Stimulated activated CD8-positive, alpha-beta memory T cell treated with anti-CD3 and anti-CD28 coated beads, Interleukin-15, amount 100 ng/mL, for 4 hours (primary cell): ENCODE measurements at places on chromosomes 4 and X.

DNA sequence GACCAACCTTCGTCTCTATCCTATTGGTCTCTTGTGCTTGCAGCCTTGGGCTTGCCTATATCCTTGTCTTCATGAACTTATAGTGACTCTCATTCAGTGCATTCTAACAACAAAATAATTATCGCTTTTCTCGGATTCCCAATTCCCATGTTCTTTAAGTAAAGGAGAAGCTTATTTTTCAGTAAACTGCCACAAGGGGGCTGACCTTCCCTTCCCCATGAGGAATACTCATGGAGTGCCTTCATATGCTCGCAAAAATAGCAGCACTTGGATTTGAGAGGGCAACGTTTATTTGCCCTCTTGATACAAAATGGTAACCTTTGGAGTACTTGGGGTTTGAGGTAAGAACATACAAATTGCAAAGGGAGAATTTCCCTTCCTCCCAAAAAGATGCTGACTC is 183.2 kb upstream of the TENT5D start:
- no peak for DNase-seq

GRCh38 chrX:21383546-21383945 is 9.3 kb downstream of the CNKSR2 start:
- no peak for DNase-seq

- DNase-seq: no peak
These were observed 105.8 kb upstream of the WDR44 start for GRCh38 chrX:118239913-118240698.

GRCh38 chrX:97494756-97495372 is 611.2 kb downstream of the RPA4 start:
- DNase-seq: no peak

DNA sequence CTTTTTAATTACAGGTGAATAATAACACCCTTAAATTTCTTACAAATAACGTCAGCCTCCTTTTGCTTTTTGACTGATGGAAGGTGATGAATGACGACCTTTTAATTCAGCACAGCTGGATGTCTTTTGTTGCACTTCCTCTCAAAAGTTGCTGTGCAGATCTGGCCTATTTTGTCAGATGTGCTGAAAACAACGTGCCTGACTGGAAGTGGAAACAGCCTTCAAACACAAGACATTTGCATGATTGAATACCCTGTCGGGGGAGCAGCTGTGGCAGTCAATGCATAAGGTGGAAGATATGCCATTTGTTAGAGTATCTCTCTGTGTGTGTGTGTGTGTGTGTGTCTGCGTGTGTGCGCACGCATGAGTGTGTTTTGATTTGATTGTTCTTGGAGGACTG is 579.7 kb downstream of the SPRY1 start:
- DNase-seq: no peak

- no peak for DNase-seq
These were observed 916 bp upstream of the POU4F2 start for GRCh38 chr4:146637621-146638332.

- DNase-seq: no peak
These were observed 31.2 kb upstream of the GYPA start for GRCh38 chr4:144171697-144172096.

DNA sequence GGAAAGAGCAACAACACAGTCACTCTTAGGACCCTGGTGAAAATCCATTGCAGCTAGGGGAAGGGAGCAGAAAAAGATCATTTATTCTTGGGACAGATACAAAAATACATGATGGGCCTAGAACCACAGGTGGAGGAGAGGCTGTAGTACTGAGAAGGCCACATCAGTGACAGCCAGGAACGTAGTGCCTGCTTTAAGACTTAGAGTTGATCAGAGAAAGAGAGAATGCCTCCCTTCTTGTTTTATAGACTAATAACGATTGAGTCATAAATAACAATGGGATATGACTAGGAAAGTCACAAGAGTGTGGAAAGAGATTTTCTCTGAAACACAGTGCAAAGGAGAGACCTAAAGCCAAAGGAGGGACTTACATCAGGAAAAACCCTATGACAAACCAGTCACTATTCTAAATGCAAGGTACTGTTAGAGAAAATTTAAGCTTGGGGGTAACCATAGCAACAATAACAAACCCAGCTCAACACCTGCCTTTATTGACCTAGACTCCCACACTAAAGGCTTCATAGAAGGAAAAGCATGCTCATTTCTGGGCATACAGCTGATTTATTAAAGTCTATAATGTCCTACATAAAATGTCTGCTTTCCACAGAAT is 1015.0 kb upstream of the GRID2 start:
- DNase-seq: no peak

DNA sequence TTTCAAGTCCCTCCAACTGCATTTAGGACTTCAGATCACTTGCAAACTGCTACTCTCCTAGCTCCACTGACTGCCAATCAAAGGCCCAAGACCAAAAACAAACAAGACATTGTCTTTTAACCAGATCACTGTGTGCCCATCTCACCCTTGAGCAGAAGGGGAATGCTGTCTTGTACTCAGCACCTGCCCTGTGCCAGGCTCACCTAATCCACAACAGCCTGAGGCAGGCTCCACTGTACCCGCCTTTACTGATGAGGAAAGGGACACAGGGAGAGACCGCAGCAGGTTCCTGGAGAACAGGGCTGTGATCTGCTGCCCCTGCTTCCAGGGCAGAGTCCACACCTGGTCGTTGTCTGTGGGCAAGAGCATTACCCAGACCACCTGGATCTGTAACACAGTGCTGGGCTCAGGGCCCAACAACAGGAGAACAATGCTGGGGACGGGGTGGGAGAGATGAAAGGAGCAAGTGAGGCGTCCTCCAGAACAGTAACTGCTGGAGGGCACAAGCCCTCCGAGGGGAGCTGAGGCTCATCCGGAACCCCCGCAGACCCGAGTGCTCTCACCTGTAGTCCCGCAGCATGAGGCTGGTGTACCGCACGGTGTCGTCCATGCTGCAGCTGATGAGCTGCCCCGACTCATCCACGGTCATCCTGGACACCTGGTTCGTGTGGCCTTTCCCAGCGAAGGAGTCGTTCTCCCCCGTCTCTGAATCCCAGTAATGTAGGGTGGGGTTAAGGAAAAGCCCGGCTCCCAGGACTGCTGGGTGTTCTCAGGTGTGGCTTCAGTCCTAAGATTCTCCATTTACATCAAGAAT is 33.9 kb downstream of the WDR1 start:
- no peak for DNase-seq

DNA sequence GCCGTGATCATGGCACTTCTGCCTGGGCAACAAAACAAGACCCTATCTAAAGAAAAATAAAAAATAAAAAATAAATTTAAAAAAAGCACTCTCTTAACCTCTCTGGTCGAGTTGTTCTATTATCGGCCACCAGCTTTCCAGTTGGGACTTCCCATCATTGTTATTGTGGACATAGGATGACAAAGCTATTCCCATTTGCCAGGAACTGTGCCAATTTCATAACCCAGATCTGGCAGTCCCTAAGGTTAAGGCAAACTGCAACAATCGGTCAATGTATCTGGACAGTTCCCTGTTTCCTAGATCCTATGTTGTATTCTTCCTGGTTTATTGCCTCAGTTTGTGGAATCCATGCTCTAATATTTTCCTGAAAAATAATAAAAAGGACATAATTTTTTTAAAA is 17.8 kb upstream of the ANXA5 start:
- DNase-seq: no peak

- no peak for DNase-seq
These were observed 67.6 kb upstream of the GYPA start for GRCh38 chr4:144208074-144208473.

DNA sequence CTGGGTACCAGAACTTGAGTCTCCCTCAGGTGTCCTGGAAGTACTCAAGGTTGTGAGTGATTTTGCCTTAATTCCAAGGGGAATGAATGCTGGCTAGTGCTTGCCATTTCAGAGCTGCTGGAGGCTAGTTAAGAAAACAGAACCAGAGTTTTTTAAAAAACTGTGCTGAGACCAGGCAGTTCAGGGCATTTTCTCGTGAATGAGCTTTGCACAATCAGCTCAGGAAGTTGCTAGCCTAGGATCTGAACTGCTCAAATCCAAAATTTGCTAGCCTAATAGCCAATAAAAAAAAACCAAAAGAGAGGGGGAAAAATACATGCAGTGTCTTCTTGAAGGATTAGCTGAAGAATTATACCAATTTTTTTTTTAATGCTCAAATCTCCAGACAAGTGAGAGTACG is 292.7 kb downstream of the FBXW7 start:
- DNase-seq: no peak

DNA sequence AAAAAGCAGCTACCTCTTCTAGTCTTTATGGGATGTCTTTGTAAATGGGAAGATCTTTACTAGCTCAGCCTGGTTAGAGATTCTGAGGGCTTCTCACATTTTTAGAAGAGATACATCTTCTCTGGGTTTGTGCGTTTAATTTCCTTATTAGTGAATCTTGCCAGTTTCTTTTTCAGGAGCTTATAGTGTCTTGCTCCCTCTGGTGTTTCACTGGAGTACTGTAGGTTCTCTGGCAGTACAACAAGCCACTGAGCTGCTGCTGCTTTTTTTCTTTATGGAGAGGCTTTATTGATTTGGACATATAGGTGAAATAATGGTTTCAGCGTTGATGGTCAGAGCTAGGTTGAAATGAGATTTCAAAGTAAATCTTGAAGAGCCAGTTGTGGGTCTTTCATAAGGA is 82.9 kb downstream of the LAS1L start:
- no peak for DNase-seq

GRCh38 chrX:139203651-139204570 is 326.6 kb upstream of the F9 start:
- no peak for DNase-seq

- DNase-seq: no peak
These were observed 50.8 kb downstream of the CBLL2 start for GRCh38 chrX:22323541-22323940.

- DNase-seq: no peak
These were observed 5.2 kb upstream of the ACTRT1 start for GRCh38 chrX:128057421-128057820.

GRCh38 chrX:13937370-13938050 is 92.2 kb downstream of the GEMIN8 start:
- no peak for DNase-seq

GRCh38 chrX:78957049-78957767 is 12.0 kb downstream of the P2RY10 start:
- DNase-seq: no peak

GRCh38 chrX:16678689-16679088 is 28.7 kb downstream of the S100G start:
- no peak for DNase-seq

GRCh38 chrX:118565853-118566252 is 70.2 kb downstream of the DOCK11 start:
- DNase-seq: no peak

DNA sequence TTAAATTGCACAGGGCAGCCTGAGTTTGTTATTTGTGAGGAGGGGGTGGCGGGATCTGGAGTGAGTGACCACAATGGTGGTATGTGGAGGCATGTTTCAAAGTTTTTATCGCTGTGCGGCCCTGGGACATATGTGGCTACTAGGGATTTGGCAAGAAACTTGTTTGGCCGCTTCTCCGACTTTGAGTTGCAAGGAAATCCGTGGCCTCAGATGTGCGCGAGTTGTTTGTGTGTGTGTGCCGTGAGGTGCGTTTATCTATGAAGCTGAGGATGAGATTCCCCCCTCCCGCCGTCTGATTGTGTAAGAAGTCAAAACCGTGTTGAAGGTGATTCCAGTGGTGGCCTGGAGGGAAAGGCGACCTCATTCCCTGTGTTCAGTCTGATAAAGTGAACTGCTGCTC is 1.4 kb downstream of the JADE3 start:
- DNase-seq: no peak

GRCh38 chr4:7275490-7276154 is 83.3 kb downstream of the SORCS2 start:
- no peak for DNase-seq

- no peak for DNase-seq
These were observed 547.0 kb upstream of the POU3F4 start for GRCh38 chrX:82961129-82961528.

GRCh38 chrX:9935436-9935835 is 31.7 kb upstream of the CLDN34 start:
- no peak for DNase-seq

DNA sequence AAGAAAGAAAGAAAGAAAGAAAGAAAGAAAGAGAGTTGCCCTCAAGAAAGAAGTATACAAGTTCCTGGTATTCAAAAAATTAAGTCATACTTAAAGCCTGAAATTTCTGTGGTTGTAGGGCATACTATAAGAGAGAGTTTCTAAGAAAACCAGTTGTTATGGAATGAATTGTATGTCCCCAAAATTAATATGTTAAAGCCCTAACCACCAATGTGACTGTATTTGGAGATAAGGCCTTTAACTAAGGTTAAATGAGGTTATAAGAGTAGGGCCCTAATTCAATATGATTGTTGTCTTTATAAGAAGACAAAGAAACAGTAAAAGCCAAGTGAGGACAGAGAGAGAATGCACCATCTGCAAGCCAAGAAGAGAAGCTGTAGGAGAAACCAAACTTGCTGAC is 521.1 kb downstream of the CCSER1 start:
- no peak for DNase-seq
